Suprapubic skin (tissue), 4 donors: ENCODE measurements at places on chromosomes 6 and 20. TPM values are rescaled to one million over a fixed set of nuclear protein-coding genes. Genes with fewer than 3 reads are reported as not detected.

Gene CCDC170
- 0.16 TPM for total RNA-seq

GRCh38 chr6:90502381-90502780 is 84.5 kb downstream of the MAP3K7 start:
- no peak for DNase-seq

DNA sequence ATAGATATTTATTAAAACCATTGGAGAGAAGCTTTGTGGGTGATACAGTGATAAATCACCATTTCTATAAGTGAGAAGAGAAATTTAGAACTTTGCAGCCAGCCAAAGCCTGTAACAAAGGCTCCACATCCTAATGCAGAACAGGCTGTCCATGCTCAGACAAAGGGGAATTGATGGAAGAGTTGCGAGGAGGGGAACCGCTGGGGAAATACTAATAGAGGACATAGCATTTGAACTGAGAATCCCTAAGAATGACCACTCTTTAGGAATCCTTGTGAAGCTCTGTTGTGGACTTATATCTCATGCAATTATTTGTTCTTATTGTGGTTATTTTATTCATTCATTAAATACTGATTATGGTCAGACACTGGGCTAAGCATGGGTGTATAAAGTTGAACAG is 167.8 kb downstream of the PHF3 start:
- DNase-seq: no peak

Gene ENPP5
- total RNA-seq: 2.2 TPM

GRCh38 chr6:106918115-106918514 is 56.4 kb downstream of the CD24 start:
- no peak for DNase-seq

GRCh38 chr6:52207066-52207465 is 20.9 kb downstream of the IL17A start:
- DNase-seq: no peak

Gene SLC35F1
- 0.34 TPM for total RNA-seq

GRCh38 chr20:38986663-38987062 is 24.5 kb downstream of the DHX35 start:
- no peak for DNase-seq

- DNase-seq: no peak
Measured at GRCh38 chr6:35343092-35343834, 905 bp downstream of the PPARD start.

GRCh38 chr20:635893-636338 is 17.1 kb downstream of the SRXN1 start:
- DNase-seq: no peak

- no peak for DNase-seq
Measured at GRCh38 chr6:17768388-17768787, 61.7 kb upstream of the NUP153 start.

GRCh38 chr6:87656857-87657256 is 45.2 kb downstream of the AKIRIN2 start:
- no peak for DNase-seq

Gene TRIM40
- not detected for total RNA-seq

DNA sequence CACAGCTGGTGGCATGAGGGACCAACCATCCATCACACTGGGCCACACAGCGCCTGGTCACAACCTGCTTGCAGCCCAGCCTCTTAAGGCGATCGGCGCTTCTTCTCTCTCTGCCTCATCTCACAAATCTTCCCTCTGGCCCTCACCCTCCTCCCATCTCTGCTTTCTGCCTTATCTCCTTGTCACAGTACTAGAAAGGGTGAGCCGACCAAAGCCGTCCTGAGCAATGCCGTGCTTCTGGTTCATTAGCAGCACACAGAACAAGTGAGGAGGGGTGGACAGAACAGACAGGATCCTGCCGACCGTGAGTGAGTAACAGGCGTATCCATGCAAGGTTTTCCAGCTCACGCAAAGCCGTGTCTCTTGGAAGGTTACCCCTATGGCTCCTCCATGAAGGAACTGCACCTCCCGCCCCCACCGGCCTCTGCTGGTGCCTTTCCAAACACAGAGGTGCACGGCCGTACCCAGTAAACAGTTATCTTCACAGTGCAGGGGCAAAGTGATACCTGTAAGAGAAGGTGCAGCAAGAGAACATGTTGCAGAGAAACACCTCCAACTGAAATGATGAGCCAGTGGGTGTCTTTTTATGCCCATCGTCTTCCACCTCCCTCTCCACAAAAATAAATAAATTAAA is 331.7 kb downstream of the FARS2 start:
- no peak for DNase-seq

GRCh38 chr20:38303908-38304379 is at the start of gene BPI:
BPI (plus strand) TSS chr20:38304156; CDS start chr20:38304224, 68 bp downstream.
- no peak for DNase-seq

Gene PHACTR3
- total RNA-seq: 2.4 TPM

GRCh38 chr6:73145690-73146089 is 79.6 kb downstream of the KHDC1L start:
- DNase-seq: no peak

- no peak for DNase-seq
Measured at GRCh38 chr20:40578961-40579360, 110.1 kb downstream of the MAFB start.

Gene FAM209B
- total RNA-seq: not detected

GRCh38 chr20:31494131-31494530 is 19.0 kb downstream of the REM1 start:
- no peak for DNase-seq

GRCh38 chr6:5582762-5583161 is 321.4 kb downstream of the FARS2 start:
- DNase-seq: no peak

Gene TSBP1
- total RNA-seq: not detected

Gene ULBP2
- total RNA-seq: 0.95 TPM

DNA sequence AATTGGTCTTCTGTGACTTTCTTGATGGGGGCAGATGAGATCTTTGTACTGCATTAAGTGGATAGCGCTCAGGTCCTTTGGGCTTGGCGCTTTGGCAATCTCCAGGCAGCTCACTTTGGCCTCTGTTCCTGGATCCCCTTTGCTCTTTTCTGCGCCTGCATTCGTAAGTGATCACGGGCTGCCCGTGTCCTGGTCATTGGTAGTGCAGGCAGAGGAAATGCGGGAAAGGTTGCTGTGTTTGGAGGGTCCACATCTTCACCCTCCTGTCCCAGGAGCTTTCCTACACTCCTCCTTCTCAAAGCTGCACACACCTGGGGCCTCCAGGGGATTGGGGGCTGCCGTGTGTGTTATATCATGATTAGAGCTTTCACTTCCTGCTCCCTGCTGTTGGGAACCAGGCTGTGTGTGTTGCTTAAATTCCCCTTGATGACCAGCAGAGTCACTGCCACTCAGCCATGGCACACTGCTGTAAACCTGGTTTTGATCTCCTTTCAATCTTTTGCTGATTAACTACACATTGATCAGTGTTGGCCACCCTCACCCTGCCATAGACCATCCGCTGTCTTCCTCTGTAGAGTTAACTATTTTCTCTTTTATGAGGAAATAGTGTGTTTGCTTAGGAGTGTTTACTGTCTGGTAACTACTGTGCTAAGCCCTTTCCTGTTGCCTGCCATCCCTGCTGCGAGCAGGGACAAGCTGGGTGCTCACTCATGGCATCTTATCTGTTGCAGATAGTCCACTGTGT is 13.0 kb upstream of the SNHG17 start:
- DNase-seq: no peak

Gene MOG
- not detected for total RNA-seq

DNA sequence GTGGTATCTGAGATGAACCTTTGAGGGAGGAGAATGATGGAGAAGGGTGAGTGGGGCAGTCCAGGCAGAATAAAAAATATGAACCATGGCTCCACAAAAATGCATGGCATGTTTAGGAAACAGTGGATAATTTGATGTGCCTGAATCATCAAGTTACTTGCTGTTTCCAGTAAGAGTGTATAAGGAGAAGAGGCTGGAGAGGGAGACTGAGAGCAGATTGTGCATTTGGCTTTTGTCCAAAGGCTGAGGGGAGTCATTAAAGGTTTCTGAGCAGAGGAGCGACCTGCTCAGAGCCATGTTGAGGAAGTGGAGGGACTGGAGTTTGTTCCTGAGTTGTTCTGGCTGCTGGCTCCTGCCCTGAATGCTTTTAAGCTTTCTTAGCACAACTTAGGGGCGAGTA is 6.1 kb downstream of the MMP24 start:
- DNase-seq: no peak

GRCh38 chr6:83096791-83097190 is 29.3 kb downstream of the DOP1A start:
- no peak for DNase-seq

Gene NOX3
- not detected for total RNA-seq

DNA sequence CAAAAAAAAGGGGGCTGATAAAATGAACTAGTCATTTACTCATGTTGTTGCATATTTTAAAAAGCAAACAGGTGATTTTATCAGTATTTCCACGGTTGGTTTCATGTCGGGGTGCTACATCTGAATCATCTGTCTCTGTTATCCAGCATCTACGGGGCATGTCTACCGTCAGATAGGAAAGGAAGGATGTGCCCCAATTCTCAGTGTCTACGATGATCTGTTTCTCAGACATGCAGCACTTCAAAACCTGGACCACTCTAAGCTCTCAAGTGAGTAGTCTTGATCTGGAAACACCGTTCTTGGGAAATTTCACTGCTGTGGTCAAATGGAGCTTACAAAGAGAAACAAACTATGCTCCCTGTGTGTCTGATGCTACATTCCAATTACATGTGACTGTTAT is 240.3 kb upstream of the TAB2 start:
- DNase-seq: no peak

GRCh38 chr20:61764471-61765025 is 301.1 kb downstream of the TAF4 start:
- DNase-seq: peak; percentile 67

GRCh38 chr20:24585796-24586522 is 116.5 kb downstream of the SYNDIG1 start:
- no peak for DNase-seq

GRCh38 chr6:151436802-151437201 is 15.1 kb downstream of the RMND1 start:
- DNase-seq: no peak

- no peak for DNase-seq
Measured at GRCh38 chr20:13991311-13991710, 897 bp upstream of the SEL1L2 start.

DNA sequence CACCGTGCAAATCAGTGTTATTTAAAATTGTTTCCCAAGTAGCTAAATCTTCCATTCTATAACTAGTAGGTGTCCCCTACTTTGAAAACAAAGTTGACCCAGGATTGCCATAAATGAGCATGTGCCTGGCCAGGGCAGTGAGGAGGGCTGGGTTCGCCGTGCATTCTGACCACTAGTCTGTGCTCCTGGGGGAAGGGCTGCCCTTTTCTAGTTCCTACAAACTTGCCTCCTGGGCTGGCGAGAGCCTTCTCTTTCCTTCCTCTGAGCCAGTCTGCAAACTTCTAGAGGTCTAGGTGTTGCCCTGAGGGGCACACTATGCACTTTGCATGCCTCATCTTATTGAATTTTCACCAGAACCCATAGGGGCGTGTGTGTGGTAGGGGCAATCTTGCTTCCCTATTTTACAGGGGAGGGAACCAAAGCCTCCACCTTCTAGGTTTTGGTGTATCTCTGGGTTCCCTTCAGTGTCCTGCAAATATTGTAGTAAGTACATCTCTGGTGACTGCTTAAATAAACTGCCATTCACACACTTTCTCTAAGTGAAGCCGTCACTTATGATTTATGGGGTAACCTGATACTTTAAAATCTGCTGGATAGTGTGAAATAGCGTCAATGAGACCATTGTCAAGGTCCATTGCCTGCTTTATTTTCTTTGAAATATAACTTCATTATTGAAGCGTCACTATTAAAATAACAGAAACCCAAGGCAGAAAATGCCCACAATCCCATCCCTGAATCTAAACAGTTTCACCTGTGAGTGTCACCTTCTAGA is 42.2 kb downstream of the CDH26 start:
- DNase-seq: no peak

DNA sequence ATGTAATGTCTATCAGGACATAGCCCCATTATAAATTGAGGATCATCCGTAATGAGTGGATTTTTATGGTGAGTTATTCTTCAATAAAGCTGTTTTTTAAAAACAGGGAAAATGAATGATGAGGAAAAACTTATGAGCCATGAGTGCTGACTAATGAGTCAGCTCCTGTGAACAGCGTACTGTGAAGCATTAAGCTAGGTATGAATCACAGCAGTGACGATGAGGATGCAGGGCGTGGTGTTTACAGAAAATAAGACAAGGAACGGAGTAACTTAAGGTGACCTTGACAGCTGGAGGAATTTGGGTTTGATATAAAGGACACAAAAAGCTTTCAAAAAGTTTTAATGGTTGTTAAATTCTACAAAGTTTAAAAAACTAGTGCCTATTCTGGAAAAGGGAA is 96.3 kb downstream of the FOXF2 start:
- no peak for DNase-seq

Gene LTB
- not detected for total RNA-seq

GRCh38 chr6:22041797-22042480 is 254.9 kb downstream of the PRL start:
- DNase-seq: no peak

GRCh38 chr6:2754393-2754792 is 3.7 kb upstream of the MYLK4 start:
- no peak for DNase-seq
